ENCODE measurements at places on chromosomes 7 and 10.

DNA sequence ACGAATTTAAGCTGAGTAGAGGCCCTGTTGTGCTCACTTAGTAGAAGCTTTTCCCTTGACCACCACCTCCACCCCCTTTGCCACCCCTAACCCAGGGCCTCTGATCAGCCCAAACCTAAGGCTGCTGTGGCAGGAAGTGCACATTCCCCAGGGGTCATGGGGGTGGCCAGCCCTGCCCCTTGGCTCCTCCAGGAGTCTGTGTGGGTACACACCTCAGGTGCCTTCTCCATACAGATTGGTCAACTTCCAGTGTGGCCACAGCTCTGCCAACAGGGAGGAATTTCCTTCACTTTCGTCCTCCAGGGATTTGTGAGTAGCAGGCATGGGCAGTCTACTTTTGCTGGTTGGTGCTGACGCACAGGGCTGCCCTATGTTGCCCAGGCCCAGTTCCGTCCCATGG, 249.9 kb upstream of the ZNF32 start:
- peak; percentile 17 for DNase-seq

DNA sequence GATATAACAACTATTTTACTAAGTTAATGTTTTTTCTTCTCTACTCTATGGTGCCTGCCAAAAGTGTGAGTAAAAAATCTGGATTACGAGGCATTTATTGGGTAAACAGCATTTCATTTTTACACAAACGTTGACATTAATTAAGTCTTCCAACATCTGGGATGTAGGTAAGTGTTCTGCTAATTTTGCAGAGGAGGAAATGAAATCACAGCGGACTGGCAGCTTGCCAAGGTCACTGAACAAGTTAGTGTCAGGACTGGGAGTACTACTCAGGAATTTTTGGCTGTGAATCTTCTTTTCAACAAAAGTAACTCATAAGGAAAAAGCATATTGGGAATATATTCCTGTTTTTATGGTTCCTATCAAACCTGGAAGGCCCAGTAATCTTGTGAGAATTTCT, 612.1 kb upstream of the FZD8 start:
- peak; percentile 22 for DNase-seq

- no peak for DNase-seq
Observed at GRCh38 chr7:19623676-19624075, 85.2 kb downstream of the POLR1F start.

- no peak for DNase-seq
Observed at GRCh38 chr7:12320987-12321647, 82.5 kb downstream of the VWDE start.

DNA sequence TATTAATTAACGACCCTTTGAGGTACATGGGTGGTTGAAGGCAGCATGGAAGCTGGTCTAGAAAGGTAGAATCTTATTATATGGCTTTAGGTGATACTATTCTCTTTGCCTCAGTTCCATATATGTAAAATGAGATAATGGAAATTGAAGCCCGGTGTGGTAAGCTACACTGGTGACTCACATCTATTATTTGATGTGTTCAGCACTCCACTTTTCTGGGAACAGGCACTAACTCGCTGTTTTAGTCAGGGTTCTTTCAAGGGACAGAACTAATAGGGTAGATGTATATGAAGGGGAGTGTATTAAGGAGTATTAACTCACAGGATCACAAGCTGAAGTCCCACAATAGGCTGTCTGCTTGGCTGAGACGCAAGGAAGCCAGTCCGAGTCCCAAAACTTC, 4.4 kb upstream of the TRUB1 start:
- no peak for DNase-seq
